MCF 10A (cell line): ENCODE measurements at places on chromosomes 4 and X. TPM values are rescaled to one million over a fixed set of nuclear protein-coding genes. Genes with fewer than 3 reads are reported as not detected.
A peak's percentile ranks its signal among the peaks of the same experiment; 100 is the strongest.

- no peak overlapping the region for H3K27ac ChIP-seq
- DNase-seq: no peak
- peaks cover 41% of the 10 kb centered on the region for H3K27me3 ChIP-seq
- peaks cover 9% of the 10 kb centered on the region for H3K36me3 ChIP-seq
Measured at GRCh38 chrX:51852621-51853020, 40.8 kb upstream of the MAGED1 start.

GRCh38 chr4:28724239-28724638, 1863.6 kb downstream of the STIM2 start:
- H3K27me3 ChIP-seq: no peaks in the 10 kb centered on the region
- H3K36me3 ChIP-seq: no peaks in the 10 kb centered on the region
- H3K4me1 ChIP-seq: peaks cover 6% of the 10 kb centered on the region
- H3K4me3 ChIP-seq: no peak overlapping the region

GRCh38 chrX:119885554-119886428, 9.9 kb upstream of the AKAP14 start:
- H3K27me3 ChIP-seq: no peaks in the 10 kb centered on the region
- peak; percentile 20 for DNase-seq
- H3K4me1 ChIP-seq: no peaks in the 10 kb centered on the region
- H3K27ac ChIP-seq: no peak overlapping the region
- H3K4me3 ChIP-seq: no peak overlapping the region

FMR1NB gene
- not detected in 2 replicates for total RNA-seq

GRCh38 chr4:526189-526909, 27.3 kb downstream of the PIGG start:
- H3K4me3 ChIP-seq: no peak overlapping the region
- no peaks in the 10 kb centered on the region for H3K27me3 ChIP-seq
- H3K36me3 ChIP-seq: peaks cover 88% of the 10 kb centered on the region
- no peaks in the 10 kb centered on the region for H3K4me1 ChIP-seq
- H3K27ac ChIP-seq: no peak overlapping the region
- DNase-seq: no peak

DNA sequence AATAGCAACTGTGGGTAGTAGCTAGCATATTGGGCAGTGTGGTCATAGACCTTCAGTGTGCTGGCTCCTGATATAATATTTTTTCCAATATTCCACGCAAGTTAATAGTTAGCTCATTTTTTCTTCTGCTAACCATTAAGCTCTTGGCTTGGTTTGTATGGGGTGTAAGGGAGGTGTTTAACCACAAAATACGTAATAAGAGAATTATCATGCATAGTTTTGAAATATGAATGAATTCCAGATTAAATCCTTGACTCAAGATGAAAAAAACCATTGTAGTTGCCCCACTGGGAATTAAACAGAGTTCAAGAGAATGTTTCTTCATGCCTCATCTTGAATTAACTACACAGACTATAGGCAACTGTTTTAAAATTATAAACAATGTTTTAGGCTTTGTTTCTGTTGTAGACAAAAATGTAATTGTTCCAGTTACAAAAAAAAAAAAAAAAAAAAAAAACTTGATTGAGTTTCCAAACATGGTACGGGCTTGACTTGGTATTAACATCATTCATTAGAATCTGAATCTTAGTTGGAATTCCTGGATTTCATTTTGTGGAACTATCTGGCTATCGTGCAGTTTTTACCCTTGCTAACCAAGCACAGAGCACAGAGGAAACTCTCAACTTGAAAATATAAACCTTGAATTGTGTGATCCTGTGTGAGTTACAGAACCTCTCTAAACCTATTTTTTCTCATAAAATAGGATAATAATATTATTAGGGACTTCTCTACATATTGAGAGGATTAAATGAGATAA, 28.4 kb downstream of the CXCL1 start:
- no peak overlapping the region for H3K4me3 ChIP-seq
- H3K36me3 ChIP-seq: no peaks in the 10 kb centered on the region
- H3K27ac ChIP-seq: peak overlapping the region; percentile 42
- H3K27me3 ChIP-seq: no peaks in the 10 kb centered on the region
- peak; percentile 62 for DNase-seq

ABHD18 gene
- total RNA-seq: 10.7 and 12.1 TPM in 2 replicates

CTSO gene
- 2.3 and 5.2 TPM in 2 replicates for total RNA-seq

- no peak overlapping the region for H3K4me3 ChIP-seq
- no peaks in the 10 kb centered on the region for H3K36me3 ChIP-seq
- no peak for DNase-seq
- H3K27ac ChIP-seq: no peak overlapping the region
Measured at GRCh38 chr4:138724530-138724929, 291.1 kb upstream of the NOCT start.

RTL5 gene
- total RNA-seq: not detected in 2 replicates

GRCh38 chrX:104270916-104271512, 16.3 kb upstream of the ESX1 start:
- peak; percentile 68 for DNase-seq
- no peaks in the 10 kb centered on the region for H3K4me1 ChIP-seq
- no peak overlapping the region for H3K27ac ChIP-seq
- no peaks in the 10 kb centered on the region for H3K36me3 ChIP-seq

- no peak overlapping the region for H3K4me3 ChIP-seq
- DNase-seq: no peak
- H3K27ac ChIP-seq: no peak overlapping the region
- H3K4me1 ChIP-seq: peaks cover 6% of the 10 kb centered on the region
- no peaks in the 10 kb centered on the region for H3K27me3 ChIP-seq
Measured at GRCh38 chr4:24910499-24910898, 2.3 kb downstream of the CCDC149 start.

- DNase-seq: no peak
- no peaks in the 10 kb centered on the region for H3K27me3 ChIP-seq
- no peak overlapping the region for H3K4me3 ChIP-seq
- no peak overlapping the region for H3K27ac ChIP-seq
- peaks cover 44% of the 10 kb centered on the region for H3K36me3 ChIP-seq
Measured at GRCh38 chrX:41236629-41237028, 97.3 kb upstream of the DDX3X start.

DNA sequence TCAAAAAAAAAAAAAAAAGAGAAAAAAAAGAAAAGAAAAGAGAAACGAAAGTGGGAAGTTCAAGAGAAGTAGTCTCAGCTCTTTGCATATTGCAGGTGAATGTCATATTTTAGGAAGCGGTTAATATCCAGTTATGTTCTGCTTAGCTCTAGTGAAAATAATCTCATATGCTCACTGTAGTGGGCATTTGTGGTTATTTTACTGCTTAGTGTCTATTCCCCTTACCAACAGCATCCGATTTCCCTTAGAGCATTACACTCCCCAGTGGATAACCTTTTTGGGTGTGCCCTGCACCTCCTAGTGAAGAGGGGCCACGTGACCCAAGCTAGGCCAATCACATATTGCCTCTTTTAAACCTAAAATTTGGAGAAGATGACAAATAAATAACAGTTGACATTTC, 111.2 kb upstream of the ZNF827 start:
- H3K27ac ChIP-seq: no peak overlapping the region
- no peaks in the 10 kb centered on the region for H3K36me3 ChIP-seq
- no peak overlapping the region for H3K4me3 ChIP-seq
- no peaks in the 10 kb centered on the region for H3K27me3 ChIP-seq
- H3K4me1 ChIP-seq: peaks cover 25% of the 10 kb centered on the region

DNA sequence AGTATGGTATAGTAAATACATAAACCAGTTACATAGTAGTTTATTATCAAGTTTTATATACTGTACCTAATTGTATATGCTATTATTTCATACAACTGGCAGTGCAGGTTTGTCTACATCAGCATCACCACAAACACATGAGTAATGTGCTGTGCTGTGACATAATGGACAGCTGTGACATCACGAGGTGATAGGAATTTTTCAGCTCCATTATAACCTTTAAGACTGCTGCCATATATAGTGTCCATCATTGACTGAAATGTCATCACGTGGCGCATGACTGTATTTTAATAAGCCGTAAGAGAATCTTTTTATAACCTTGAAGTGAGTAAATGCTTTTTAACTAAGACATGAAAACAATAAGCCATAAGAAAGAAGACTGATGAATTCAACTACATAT, 44.8 kb upstream of the ANK2 start:
- H3K27ac ChIP-seq: no peak overlapping the region
- no peaks in the 10 kb centered on the region for H3K4me1 ChIP-seq
- DNase-seq: no peak
- no peaks in the 10 kb centered on the region for H3K36me3 ChIP-seq
- H3K27me3 ChIP-seq: no peaks in the 10 kb centered on the region

GRCh38 chr4:103073792-103074438, 2.6 kb downstream of the SLC9B2 start:
- H3K27ac ChIP-seq: no peak overlapping the region
- no peak overlapping the region for H3K4me3 ChIP-seq
- peaks cover 20% of the 10 kb centered on the region for H3K4me1 ChIP-seq
- peak; percentile 34 for DNase-seq
- no peaks in the 10 kb centered on the region for H3K27me3 ChIP-seq

- no peak overlapping the region for H3K4me3 ChIP-seq
- H3K27ac ChIP-seq: no peak overlapping the region
- H3K4me1 ChIP-seq: peaks cover 6% of the 10 kb centered on the region
- H3K36me3 ChIP-seq: no peaks in the 10 kb centered on the region
- H3K27me3 ChIP-seq: no peaks in the 10 kb centered on the region
Measured at GRCh38 chr4:38787693-38788092, 4.9 kb upstream of the TLR10 start.

DNA sequence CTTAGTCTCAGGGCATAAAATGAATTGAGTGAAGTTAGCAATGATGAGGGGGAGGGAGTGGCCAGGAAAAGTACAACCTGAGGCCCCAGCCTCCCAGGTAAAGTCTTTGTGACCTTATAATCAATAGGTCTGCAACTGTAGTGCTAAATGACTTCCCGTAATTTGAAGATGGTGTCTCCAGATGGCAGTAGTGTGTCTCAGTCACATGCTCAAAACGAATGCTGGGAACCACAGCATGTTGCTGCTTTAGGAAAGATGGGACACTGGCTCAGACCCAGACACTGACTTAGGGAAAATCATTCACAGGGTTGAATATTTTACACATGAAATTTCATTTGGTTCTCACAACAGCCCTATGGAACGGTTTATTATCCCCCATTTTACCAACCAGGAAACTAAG, 10.3 kb downstream of the SRPX2 start:
- no peaks in the 10 kb centered on the region for H3K36me3 ChIP-seq
- H3K4me3 ChIP-seq: no peak overlapping the region
- H3K27me3 ChIP-seq: peaks cover 47% of the 10 kb centered on the region

DNA sequence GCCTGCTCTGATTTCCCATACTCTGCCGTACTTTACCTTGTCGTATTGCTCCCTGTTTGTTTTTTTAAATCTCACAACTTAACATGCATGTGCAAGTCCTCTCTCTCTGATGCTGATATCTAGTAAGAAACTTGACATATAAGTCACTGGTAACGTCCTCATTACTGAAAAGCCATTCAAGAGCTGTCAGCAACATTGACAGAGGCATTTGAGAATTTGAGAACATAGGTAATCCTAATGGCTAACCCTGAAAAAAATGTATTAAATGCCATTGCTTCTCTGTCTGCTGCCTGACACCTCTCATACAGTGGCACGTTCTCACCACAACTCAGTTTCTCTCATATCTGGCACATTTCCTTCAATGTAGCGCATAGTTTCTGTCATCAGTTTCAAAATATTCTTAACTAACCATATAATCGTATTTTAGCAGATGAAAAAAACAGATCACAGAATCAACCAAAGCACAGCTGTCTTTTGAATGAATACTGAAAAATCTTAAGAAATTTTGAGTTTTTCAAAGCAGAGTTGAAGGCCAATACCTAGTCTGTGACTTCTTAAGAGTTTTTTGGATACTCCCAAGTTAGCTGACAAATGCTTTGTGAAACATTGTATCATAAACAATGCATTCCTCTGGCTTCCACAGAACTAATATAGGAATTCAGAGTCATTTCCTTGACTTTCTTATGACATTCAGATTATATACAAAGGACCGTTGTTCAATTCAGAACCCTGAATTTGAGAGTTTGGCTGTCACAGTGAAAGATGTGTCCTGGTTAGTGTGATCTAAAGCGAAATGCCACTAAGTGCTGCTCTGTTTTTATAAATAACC, 996.4 kb downstream of the C4orf33 start:
- DNase-seq: no peak
- H3K36me3 ChIP-seq: no peaks in the 10 kb centered on the region
- no peak overlapping the region for H3K27ac ChIP-seq
- no peaks in the 10 kb centered on the region for H3K27me3 ChIP-seq
- no peak overlapping the region for H3K4me3 ChIP-seq

TCP11X2 gene
- total RNA-seq: not detected in 2 replicates

- H3K4me1 ChIP-seq: no peaks in the 10 kb centered on the region
- no peak within 1 kb of the TSS for H3K27ac ChIP-seq
- peaks cover 89% of the 10 kb centered on the region for H3K27me3 ChIP-seq
Measured at GRCh38 chrX:132127743-132128142, at the start of gene FRMD7. FRMD7 (minus strand) TSS chrX:132128020; CDS start chrX:132127844, 176 bp downstream.

GRCh38 chrX:132004728-132005127, 18.4 kb upstream of the STK26 start:
- no peak overlapping the region for H3K4me3 ChIP-seq
- DNase-seq: peak; percentile 25
- peaks cover 74% of the 10 kb centered on the region for H3K27me3 ChIP-seq
- no peaks in the 10 kb centered on the region for H3K36me3 ChIP-seq

DNA sequence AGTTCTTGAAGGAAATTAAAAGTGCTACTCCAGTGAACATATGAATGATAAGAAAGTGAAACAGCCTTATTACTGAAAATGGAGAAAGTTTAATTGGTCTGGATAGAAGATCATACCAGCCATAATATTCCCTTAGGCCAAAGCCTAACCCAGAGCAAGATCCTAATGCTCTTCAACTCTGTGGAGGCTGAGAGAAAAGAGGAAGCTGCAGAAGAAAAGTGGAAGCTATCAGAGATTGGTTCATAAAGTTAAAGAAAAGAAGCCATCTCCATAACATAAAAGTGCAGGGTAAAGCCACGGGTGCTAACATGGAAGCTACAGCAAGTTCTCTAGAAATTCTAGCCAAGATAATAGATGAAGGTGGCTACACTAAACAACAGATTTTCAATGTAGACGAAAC, 85.5 kb upstream of the ATOH1 start:
- DNase-seq: no peak
- no peaks in the 10 kb centered on the region for H3K36me3 ChIP-seq
- no peak overlapping the region for H3K4me3 ChIP-seq
- H3K27ac ChIP-seq: no peak overlapping the region

- no peaks in the 10 kb centered on the region for H3K36me3 ChIP-seq
- DNase-seq: no peak
- no peaks in the 10 kb centered on the region for H3K27me3 ChIP-seq
- H3K27ac ChIP-seq: peak overlapping the region; percentile 35
- peaks cover 7% of the 10 kb centered on the region for H3K4me1 ChIP-seq
Measured at GRCh38 chrX:103440621-103441020, 64.3 kb downstream of the BEX3 start.

GRCh38 chrX:77527233-77528001, 80.2 kb downstream of the FGF16 start:
- H3K4me3 ChIP-seq: no peak overlapping the region
- no peaks in the 10 kb centered on the region for H3K27me3 ChIP-seq
- peaks cover 6% of the 10 kb centered on the region for H3K36me3 ChIP-seq
- H3K4me1 ChIP-seq: no peaks in the 10 kb centered on the region
